ENCODE measurements at places on chromosomes 2 and 18. TPM values are rescaled to one million over a fixed set of nuclear protein-coding genes. Genes with fewer than 3 reads are reported as not detected.

Gene TMEM182
- 1.3 TPM for total RNA-seq

Gene GCG
- not detected for total RNA-seq

Gene CFC1
- not detected for total RNA-seq

Gene ZBTB7C
- total RNA-seq: not detected

All from IMR-90 (cell line).